Cardiac muscle cell (in vitro differentiated cells and primary cell): ENCODE measurements at places on chromosomes 7 and 10. TPM values are rescaled to one million over a fixed set of nuclear protein-coding genes. Genes with fewer than 3 reads are reported as not detected.

The NPSR1 gene
- total RNA-seq: not detected in 2 replicates

The MKX gene
- total RNA-seq: 0.39 TPM in 1 of 2 replicates, not detected in the other

The HTR5A gene
- total RNA-seq: not detected in 2 replicates

The ZNF22 gene
- 18.4 and 22.1 TPM in 2 replicates for total RNA-seq

The AZGP1 gene
- total RNA-seq: 0.39 TPM in 1 of 2 replicates, not detected in the other

The DLX6 gene
- total RNA-seq: not detected in 2 replicates

The IQUB gene
- total RNA-seq: 1.2 and 3.5 TPM in 2 replicates

DNA sequence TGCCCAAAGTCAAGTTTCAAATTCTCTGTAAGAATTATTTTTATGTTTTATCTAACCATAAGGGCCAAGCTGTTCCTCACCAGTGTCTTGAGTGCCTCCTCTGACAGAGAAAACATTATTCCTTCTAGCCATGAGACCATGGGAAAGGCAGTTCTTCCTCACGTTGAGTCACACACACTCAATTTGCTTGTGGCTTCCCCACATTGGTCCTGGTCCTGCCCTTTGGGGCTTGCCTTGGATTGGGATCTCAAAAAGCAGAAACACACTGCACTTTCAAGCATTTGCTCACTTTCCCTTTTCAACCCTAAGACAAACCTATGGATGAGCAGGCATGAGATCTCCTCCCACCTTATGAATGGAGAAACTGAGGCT is 248.3 kb upstream of the IGFBP3 start:
- no peak overlapping the region for H3K4me3 ChIP-seq
- no peaks in the 10 kb centered on the region for H3K27me3 ChIP-seq
- no peak for DNase-seq
- H3K36me3 ChIP-seq: no peaks in the 10 kb centered on the region
- no peaks in the 10 kb centered on the region for H3K4me1 ChIP-seq

DNA sequence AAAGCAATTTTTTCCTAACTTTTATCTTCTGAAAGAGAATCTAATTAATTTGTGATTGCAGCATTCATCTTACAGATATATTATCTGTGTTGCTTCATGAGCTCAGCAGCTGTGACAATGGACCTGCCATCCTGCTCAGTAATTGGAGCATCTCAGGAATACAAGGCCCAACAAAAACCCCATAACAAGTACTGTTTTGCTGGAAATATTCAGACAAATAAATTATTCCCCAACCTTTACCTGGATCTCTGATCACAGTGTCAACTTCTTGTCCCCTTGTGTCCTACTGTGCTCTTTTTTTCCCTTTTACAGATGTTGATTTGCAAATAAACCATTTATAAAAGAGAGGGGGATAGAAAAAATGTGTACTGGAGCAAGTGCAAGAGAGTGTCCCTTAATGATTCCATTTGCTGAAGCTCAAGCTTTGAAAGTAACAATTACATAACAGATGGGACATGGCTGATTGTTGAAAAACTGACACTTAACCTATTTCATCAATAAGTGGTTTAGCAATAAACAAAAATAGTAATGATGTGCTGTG is 1063.4 kb upstream of the GHITM start:
- H3K4me3 ChIP-seq: no peak overlapping the region
- no peak for DNase-seq
- H3K4me1 ChIP-seq: no peaks in the 10 kb centered on the region
- no peaks in the 10 kb centered on the region for H3K36me3 ChIP-seq
- no peak overlapping the region for H3K27ac ChIP-seq
- no peaks in the 10 kb centered on the region for H3K27me3 ChIP-seq

DNA sequence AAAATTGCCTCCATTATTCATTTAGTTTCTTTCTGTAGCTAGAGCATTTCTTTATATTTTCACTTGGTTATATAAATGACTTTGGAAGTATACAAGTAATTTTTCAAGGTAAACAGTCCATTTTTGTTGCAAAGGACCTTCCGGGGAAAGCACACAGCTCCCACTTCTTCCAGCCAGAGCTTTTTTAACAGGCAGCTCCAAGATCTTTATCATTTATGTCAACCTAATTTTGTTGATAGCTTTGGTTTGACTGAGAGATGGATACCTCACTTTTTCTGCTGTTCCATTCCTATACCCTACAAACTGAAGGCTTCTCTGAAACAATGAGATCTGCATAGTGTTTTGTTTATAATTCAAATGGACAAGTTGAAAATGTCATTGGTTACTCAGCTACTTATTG is 49.3 kb upstream of the RAB11FIP2 start:
- H3K27ac ChIP-seq: no peak overlapping the region
- no peaks in the 10 kb centered on the region for H3K4me1 ChIP-seq
- H3K27me3 ChIP-seq: peaks cover under 1% of the 10 kb centered on the region
- DNase-seq: no peak
- H3K36me3 ChIP-seq: no peaks in the 10 kb centered on the region
- no peak overlapping the region for H3K4me3 ChIP-seq

GRCh38 chr10:102313221-102313896 is 68.0 kb downstream of the GBF1 start:
- no peak overlapping the region for H3K4me3 ChIP-seq
- peak; percentile 26 for DNase-seq
- peak overlapping the region; percentile 90 for H3K27ac ChIP-seq
- no peaks in the 10 kb centered on the region for H3K27me3 ChIP-seq
- H3K36me3 ChIP-seq: no peaks in the 10 kb centered on the region
- H3K4me1 ChIP-seq: peaks cover 43% of the 10 kb centered on the region

DNA sequence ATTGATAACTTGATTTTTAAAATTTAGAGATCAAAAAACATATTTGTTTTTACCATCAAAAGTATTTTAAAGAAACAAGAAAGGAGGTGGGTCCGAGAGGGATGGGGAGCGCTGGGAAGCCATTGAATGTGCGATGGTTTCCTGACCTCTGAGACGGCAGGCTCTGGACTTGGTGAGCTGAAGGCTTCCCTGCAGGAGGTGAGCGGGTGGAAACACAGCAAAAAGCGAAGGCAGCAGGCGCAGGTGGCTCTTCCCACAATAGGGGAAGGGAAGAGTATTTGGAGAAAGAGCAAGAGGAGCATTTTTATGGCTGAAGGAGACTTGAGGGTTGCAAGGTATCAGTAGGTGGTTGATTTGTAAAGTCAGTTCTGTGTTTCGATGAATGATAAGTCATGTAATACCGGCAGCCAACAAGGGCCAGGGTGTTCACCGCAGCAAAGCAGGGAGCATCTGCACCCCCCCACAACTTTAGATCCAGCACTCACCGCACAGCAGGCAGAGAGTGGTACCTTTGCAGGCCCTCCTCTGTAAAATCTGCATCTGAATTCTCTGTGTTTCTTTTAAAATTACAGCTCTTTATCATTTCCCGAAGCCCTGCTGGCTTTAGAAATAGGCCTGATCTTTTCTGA is 10.5 kb downstream of the C10orf53 start:
- DNase-seq: no peak
- no peaks in the 10 kb centered on the region for H3K36me3 ChIP-seq
- H3K4me3 ChIP-seq: no peak overlapping the region
- H3K4me1 ChIP-seq: no peaks in the 10 kb centered on the region
- peaks cover 82% of the 10 kb centered on the region for H3K27me3 ChIP-seq
- no peak overlapping the region for H3K27ac ChIP-seq

DNA sequence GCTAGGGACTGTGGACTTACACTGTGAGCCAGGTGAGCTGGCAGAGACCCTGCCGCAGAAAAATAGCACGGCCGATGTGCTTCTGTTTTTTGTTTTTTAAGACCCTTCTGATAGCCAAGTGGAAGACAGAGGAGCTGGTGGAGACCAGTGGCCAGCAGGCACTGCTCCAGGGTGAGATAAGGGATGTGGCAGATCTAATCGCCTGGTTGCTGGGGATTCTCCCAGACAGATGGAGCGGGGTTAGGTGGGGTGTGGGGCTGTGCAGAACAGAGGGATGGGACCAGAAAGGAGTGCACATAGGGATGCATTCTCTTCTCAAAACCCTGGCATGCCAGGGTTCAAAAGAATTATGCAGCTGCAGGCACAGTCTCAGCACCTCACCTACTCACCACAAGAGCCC is 82.2 kb downstream of the VOPP1 start:
- DNase-seq: no peak
- H3K27ac ChIP-seq: no peak overlapping the region
- H3K27me3 ChIP-seq: no peaks in the 10 kb centered on the region
- H3K36me3 ChIP-seq: no peaks in the 10 kb centered on the region
- H3K4me1 ChIP-seq: no peaks in the 10 kb centered on the region

DNA sequence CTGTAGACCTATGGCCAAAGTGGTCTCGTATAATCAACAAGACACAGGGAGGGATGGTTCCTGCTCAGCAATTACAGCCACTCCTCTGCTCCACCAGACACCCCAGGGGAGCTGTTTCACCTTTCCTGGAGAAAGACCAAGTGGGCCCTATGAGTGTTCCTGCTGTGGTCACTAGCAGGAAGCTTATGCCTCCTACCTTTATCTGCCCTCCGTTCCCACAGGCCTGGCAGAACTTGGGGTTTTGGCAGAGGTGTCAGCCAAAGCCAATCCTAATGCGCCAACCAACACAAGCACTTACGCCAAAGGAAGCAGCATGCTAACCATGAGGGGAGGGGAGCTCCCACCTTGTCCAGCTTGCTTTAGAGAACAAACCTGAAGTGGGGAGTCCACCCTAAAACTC is 31.2 kb downstream of the XPNPEP1 start:
- no peak for DNase-seq
- H3K36me3 ChIP-seq: peaks cover 11% of the 10 kb centered on the region
- peaks cover 27% of the 10 kb centered on the region for H3K4me1 ChIP-seq
- H3K27me3 ChIP-seq: no peaks in the 10 kb centered on the region
- H3K27ac ChIP-seq: no peak overlapping the region

- H3K27ac ChIP-seq: no peak overlapping the region
- DNase-seq: no peak
- peaks cover 6% of the 10 kb centered on the region for H3K4me1 ChIP-seq
- H3K27me3 ChIP-seq: no peaks in the 10 kb centered on the region
Observed at GRCh38 chr7:30829471-30829870, 58.3 kb downstream of the MINDY4 start.

DNA sequence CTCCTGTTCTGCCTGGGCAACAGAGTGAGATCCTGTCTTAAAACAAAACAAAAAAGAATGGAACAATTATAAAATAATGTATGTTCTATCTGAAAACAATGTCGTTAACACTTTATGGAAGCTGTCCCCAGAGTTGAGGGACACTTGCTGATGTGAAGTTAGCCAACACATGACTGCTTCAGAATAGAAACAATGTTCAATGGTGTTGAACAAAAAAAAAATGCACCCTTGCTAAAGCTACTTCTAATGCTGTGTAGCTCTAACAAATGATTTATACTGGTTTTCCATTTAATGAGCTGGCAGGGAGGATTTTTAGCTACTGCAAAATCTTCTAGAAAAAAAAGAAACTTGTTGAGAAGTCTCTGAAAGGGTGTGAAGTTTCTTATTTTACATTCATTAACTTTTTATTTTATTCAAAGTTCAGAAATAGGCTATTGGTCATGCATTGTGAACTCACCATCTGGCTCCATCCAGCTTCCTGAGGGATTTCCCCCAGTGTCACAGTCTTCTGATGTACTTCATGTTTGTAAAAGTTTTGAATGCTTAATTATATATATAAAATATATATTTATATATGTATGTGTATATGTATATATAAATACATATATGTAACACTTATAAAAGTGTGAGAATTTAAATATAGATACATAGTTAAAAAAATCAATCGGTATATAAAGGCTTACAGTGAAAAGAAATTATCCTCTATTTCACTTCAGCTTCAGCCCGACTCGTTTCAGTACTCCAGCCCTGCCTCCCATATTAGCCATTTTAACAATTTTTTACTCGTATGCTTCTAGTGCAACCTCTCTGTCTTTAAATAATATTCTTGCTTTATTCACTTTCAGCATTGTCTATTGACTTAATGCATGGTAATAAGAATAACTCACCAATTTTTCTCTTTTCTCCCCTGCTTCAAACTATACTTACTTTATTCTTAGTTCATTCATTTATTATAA is 35.0 kb downstream of the HDAC9 start:
- no peak for DNase-seq
- H3K4me3 ChIP-seq: no peak overlapping the region
- H3K27me3 ChIP-seq: no peaks in the 10 kb centered on the region
- H3K36me3 ChIP-seq: no peaks in the 10 kb centered on the region

DNA sequence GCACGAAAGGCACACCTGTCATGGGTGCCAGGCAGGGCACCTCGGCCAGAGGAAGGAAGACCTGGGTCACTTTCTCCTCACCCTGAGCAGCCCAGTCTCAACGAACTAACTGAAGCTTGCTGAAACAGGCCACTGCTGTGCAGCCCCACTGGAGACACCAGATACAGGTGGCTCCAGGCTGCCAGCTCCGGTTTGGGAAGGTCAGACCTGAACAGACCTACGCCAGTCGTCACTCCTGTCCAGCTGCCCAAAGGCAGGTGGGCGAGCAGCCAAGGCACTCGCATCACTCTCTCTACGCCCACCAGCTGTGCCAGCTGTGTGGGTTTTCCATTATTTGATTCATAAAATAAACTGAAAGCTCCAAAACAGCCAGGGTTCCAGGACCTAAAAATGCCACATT is 256.1 kb downstream of the ZMYND11 start:
- DNase-seq: no peak
- H3K4me3 ChIP-seq: no peak overlapping the region
- H3K27me3 ChIP-seq: no peaks in the 10 kb centered on the region
- no peaks in the 10 kb centered on the region for H3K4me1 ChIP-seq
- H3K27ac ChIP-seq: no peak overlapping the region
- peaks cover 4% of the 10 kb centered on the region for H3K36me3 ChIP-seq

- no peaks in the 10 kb centered on the region for H3K27me3 ChIP-seq
- H3K4me3 ChIP-seq: no peak overlapping the region
- peaks cover 12% of the 10 kb centered on the region for H3K4me1 ChIP-seq
- no peak overlapping the region for H3K27ac ChIP-seq
- H3K36me3 ChIP-seq: no peaks in the 10 kb centered on the region
- no peak for DNase-seq
Observed at GRCh38 chr7:137093198-137093597, 224.7 kb downstream of the CHRM2 start.

GRCh38 chr10:77105761-77106221 is 531.8 kb downstream of the KCNMA1 start:
- H3K4me3 ChIP-seq: no peak overlapping the region
- no peaks in the 10 kb centered on the region for H3K36me3 ChIP-seq
- no peak overlapping the region for H3K27ac ChIP-seq
- DNase-seq: no peak
- no peaks in the 10 kb centered on the region for H3K4me1 ChIP-seq
- no peaks in the 10 kb centered on the region for H3K27me3 ChIP-seq

GRCh38 chr7:6252341-6252746 is 20.1 kb downstream of the CYTH3 start:
- DNase-seq: peak; percentile 43
- H3K27me3 ChIP-seq: no peaks in the 10 kb centered on the region
- H3K27ac ChIP-seq: no peak overlapping the region
- no peaks in the 10 kb centered on the region for H3K36me3 ChIP-seq

DNA sequence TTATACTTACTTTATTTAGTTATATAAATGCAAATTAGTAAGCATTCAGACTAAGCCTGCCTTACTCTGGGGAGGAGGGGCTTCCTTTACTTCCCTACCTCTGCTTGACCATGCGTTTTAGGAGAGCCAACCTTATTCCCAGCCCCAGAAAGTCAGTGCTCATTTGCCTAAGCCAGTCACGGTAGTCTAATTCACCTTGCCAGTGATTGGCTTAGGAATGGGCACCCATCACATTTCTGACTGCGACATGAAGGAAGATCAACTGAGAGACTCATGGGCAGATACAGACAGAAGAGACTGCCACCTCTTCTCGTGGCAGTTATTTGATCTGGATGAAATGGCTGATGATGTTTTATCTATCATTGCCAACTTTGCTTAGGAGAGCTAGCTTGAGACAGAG is 29.5 kb downstream of the RPA3 start:
- no peaks in the 10 kb centered on the region for H3K27me3 ChIP-seq
- no peak overlapping the region for H3K4me3 ChIP-seq
